ENCODE measurements at places on chromosomes 6 and 20.

DNA sequence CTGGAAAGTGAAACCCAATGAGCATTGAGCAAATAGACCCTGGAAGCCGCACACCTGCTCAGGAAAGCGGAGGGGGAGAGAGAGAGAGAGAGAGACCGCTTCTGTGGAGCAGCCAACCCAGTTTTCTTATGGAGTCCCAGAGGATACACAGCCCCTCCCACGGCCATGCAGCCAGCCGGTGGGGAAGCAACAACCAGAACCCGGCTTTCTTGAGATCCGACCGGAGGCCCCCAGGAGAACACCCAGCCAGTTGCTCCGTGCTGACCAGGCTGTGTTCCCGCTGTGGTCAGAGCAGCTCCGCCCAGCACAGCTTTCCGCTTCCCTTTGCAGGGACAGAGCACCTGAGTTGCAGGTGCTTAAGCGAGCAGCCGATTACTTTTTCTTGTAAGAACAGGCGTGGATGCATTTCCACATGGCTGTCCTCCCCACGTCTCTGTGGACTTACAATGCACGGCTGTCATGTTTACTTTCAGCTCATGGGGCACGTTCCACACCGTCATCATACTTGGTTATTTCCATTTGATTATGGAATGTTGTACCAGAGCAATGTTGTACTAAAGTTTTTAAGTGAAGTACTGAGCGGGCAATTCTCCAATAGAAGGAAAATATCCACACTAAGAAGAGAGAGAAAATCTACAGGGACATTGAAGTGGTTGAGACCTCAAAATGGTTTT is 381.9 kb downstream of the THBS2 start:
- DNase-seq: no peak

- DNase-seq: no peak
Observed at GRCh38 chr20:36304786-36305495, 1.2 kb upstream of the DLGAP4 start.

GRCh38 chr6:12586721-12587480 is 129.7 kb upstream of the PHACTR1 start:
- no peak for DNase-seq

- no peak for DNase-seq
Observed at GRCh38 chr6:33717934-33718455, 6.5 kb upstream of the UQCC2 start.

GRCh38 chr6:168132531-168133167 is 53.6 kb upstream of the FRMD1 start:
- no peak for DNase-seq

DNA sequence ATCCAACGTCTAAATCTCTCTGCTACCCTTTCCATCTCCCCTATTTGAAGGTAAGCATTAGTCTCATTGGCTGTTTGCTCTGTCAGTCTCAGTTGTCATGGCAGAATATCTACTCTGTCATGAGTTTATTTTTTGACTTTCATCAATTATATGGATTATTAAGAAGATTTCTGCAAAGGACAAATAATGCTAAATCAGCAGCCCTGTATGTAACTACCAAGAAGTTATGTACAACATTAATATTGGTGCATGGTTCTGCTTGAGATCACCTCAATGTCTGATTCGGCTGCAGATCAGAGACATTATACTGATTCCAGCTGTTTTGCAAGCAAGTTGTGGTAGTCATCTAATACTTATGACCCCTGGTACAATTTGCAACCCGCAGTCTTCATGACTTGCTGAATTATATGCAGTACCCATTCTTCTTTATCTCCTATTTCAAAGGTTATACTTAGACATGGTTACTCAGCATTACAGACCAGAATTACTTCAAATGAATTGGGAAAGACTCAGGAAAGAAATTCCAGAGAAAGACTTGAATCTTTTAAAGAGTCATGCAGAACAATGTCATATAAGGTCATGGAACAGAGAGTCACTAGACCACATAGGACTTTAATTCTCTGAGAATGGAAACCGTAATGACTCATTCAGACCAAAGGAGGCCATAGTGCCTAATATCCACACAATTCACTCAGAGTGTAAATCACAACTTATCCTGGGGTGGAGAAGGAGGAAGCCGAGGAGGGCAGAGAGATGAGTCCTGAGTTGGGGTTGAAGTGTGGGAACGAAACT is 201.4 kb downstream of the IBTK start:
- DNase-seq: no peak

DNA sequence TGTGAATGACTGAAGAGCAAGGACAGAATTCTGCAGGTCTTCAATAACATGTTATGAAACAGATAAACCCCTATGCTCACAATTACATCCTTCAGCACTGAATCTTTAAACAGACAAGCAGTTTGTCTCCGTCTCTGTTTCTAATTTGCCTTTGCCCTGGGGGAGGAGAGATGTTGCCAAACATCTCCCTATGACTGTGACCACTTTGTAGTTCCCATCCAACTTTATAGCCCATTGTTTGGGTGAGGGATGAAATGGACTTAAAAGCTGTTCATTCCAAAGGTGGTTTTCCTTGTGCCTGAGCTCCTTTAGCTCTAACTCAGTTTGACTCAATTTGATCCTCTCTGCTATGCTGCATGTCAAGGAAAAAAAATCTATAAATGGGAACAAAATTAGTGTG is 19.5 kb upstream of the ADTRP start:
- no peak for DNase-seq

DNA sequence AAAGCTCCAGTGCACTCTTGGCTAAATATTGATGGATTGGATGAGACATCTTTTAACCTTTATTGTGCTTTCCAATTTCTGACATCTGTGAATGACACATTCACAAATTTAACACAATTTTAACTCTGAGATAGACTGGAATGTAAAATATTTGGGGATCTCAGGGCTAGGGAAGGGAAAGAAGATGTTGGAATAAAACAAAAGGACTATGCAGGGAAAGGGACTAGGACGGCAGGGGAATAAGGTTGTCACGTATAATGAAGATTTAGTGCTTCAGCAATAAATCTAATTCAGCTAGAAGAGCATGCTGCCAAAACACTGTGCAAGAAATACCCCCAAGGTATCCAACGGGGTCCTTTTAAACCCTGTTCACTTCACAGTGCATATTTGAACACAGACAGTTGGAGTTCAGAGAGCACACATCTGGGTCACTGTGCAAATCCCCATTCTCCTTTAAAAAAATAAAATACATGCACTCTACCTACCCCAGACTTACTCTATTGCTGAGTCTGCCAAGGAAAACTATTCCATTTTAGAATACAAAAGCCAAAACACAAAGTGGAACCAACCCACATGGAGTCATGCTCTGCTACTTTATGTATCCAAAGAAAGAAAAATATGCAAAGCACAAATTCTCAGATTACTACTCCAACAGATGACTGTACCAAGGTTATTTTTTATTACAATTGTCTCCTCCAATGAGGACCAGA is 151.0 kb upstream of the RSPO3 start:
- no peak for DNase-seq

DNA sequence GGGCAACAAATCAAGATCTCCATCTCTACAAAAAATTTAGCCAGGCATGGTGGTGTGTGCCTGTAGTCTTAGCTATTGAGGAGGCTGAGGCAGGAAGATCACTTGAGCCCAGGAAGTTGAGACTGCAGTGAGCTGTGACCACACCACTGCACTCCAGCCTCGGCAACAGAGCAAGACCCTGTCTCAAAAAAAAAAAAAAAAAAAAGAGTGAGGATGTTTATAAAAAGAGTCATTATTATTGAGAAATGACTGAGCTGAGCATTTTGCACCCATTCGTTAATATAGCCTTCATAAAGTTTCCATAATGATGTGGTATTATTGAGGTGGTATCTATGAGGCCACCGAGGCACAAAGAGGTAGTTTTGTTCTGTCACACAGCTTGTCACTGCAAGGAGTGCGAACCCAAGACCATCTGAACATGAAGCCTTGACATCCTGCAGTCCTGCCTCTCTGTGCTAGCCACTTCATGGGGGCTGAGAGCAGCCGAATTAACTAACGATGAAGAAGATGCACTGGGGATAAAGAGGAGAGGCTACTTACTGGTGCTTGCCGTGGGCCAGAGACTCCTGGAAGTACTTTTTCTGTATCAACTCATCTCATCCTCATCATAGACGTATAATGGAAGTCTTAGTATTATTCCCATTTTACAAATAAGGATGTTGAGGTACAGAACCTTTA is 175.5 kb downstream of the BCAS1 start:
- no peak for DNase-seq

DNA sequence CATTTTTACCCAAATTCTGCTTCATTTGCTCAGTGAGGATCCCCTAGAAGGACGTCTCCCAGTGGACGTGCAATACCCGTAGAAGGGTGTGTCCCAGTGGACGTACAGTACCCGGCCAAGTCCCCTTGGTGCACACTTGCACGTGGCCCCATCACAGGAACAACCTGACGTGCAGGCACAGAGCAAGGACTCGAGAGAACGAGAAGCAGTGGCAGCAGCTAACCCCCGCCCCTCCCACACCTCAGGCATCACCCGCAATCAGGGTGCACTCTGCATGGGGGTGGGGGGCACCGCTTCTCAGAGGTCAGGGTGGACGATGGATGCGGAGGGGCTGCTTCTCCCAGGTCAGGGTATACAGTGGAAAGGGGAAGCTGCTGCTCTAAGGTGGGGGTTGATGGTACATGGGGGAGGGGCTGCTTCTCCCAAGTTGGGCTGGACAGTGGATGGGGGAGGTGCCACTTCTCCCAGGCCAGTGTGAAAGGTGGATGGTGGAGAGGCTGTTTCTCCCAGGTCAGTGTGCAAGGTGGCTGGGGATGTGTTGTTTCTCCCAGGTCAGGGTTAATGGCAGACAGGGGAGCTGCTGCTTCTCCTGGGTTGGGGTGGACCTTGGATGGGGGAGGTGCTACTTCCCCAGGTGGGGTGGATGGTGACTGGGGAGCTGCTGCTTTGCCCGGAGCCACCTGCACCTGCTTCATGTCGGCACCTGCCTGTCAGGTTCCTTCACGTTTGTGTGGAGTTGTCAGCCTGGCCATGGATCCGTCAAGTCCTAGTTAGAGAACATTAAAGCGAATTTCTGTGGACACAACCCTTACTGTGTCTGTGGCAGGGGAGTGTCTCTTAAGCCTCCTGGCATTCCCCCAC is 1.0 kb upstream of the THBS2 start:
- DNase-seq: no peak

DNA sequence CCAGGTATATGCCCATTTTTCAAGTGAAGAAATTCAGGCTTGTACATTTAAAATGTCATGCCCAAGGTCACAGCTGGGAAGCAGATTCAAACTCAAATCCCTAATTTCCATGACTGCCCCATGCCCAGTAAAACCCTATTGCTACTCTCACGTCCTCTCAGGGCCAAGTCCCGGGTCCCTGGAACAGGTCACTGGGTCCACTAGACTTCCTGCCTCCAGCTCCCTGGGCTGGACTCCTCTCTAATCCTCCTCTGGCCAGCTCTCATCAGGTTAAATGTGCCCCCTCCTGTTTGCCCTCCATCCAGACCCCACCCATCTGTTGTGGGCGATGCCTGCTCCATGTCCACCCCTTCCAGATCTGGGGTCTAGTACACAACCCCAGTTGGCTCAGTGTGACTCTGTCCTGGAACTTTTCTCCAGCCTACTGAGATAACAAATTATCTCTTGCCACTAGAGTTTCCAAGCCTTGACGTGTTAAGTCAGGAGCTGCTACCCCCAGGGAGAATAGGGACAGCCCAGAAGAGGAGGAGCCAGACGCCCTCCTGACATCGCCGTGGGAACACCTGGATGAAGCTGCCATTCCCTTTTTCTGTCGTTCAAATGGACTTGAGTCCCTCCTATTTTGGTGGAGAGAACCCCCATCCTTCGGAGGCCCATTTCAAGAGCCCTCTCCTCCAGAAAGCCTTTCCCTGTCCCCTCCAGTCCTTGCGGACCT is 3.7 kb upstream of the SPDEF start:
- no peak for DNase-seq

DNA sequence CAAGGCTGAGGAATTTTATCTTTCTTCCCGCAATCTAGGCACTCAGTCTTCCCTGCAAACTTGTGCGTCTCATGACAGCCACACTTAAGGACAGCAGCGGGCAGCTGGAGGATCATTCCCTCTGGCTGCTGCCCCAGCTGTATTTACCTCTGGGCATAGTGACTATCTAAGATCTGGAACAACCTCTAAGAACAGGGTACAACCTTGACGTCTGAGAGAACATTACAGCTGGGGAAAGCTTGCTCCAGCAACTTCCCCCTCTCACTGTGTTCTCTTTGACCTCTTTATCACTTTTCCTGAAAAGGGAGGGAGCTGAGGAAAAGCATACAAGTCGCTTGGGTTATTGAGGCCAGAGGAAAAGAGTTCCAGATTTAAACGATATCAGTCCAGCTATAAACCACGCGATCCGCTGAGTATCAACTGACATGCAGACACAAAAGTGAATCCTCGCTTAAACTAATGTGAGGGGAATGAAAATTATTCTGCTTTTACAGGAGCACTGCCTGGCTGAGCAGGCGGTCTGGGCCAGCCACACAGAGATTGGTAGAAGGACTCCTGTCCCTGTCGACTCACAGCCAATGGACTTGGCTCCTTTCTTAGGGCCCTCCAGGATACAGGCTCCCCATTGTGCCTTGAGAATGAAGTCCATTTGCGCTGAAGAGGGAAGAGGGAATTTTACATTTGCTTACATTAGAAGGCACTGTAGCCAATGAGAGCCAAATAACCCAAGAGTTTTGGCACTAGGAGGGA is 153.3 kb downstream of the QRSL1 start:
- DNase-seq: no peak

GRCh38 chr20:63691711-63692435 is 4.6 kb upstream of the TNFRSF6B start:
- no peak for DNase-seq

DNA sequence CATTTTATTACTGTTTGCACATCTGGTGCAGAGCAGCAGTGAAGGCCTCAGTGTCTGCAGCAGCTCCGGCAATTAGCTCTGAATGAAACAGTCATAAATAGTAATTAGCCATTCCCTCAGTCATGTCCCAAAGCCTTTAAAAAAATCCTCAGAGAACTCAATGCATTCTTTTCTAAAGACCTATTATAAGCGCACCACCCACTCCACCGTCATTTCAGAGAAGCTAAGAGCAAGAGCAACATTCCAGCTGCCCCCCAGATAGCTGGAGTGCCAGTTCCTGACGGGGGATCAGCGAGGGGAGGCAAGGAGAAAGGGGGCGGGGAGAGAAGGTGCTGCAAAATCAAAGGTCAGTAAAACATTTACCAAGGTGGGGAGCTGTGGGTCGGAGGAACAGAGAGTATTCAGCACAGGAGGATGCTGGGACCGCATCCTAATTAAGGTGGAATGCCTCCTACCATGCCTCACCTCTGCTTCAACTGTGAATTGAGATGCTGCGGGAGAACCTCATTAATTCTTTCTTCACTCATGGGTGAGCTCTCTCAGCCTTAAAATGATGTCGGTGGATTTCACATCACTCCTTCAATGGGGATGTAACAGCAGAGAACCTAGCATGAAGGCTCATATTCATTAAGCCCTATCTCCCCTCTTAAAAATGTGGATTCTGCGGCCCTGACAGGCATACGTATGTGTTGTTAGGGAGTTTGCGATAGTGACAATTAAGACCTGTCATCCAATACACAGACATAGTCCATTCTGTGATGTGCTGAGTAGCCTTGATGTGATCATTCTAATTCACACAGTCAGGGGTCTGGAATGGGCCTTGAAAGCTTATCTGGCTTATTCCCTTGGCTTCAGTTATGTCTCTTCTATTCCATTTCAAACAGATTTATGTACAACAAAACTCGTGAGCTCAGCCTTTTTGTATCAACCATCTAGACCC is 469.5 kb upstream of the NRSN1 start:
- DNase-seq: no peak

GRCh38 chr20:10132387-10132786 is 86.2 kb upstream of the SNAP25 start:
- no peak for DNase-seq

Measured in activated CD4-positive, alpha-beta T cell treated with anti-CD3 and anti-CD28 coated beads, Interleukin-2, amount 50 U/mL, for 48 hours (primary cell).